OCI-M1 (cell line): ENCODE measurements at places on chromosomes 5 and 9.

GRCh38 chr5:107950776-107951175, 280.0 kb upstream of the EFNA5 start:
- DNase-seq: no peak

- no peak for DNase-seq
Observed at GRCh38 chr5:146018514-146019375, 82.4 kb downstream of the SH3RF2 start.

- DNase-seq: no peak
Observed at GRCh38 chr5:120141076-120141475, 323.0 kb upstream of the PRR16 start.

GRCh38 chr5:73318308-73318719, 130.3 kb downstream of the FOXD1 start:
- no peak for DNase-seq

GRCh38 chr9:25226901-25227686, 451.1 kb downstream of the TUSC1 start:
- no peak for DNase-seq

GRCh38 chr5:95107138-95107537, 177.8 kb downstream of the MCTP1 start:
- DNase-seq: no peak

GRCh38 chr5:1974501-1975405, 92.0 kb upstream of the IRX4 start:
- DNase-seq: no peak

DNA sequence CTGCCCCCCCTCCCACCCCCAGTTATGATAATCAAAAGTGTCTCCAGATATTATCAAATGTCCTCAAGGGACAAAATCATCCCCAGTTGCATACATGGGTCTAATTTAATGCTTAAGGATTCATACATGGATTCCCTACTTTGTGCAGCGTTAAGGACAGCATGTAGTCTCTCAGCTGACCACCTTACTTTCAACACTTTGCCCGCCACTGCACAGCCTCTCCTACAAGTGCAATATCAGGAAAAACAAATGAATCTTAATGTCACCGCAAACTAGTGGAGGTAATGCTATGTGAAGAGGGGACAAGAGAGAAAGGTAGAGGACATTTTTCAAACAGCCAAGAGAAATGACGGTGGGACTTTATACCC, 78.6 kb downstream of the TLE1 start:
- no peak for DNase-seq
